Stomach (tissue), 19 donors: ENCODE measurements at places on chromosomes 1 and 21. TPM values are rescaled to one million over a fixed set of nuclear protein-coding genes. Genes with fewer than 3 reads are reported as not detected.

GRCh38 chr1:205351984-205352713, 4.6 kb downstream of the KLHDC8A start:
- H3K4me3 ChIP-seq: no peak overlapping the region
- H3K4me1 ChIP-seq: peaks cover 21% of the 10 kb centered on the region
- no peaks in the 10 kb centered on the region for H3K36me3 ChIP-seq

DNA sequence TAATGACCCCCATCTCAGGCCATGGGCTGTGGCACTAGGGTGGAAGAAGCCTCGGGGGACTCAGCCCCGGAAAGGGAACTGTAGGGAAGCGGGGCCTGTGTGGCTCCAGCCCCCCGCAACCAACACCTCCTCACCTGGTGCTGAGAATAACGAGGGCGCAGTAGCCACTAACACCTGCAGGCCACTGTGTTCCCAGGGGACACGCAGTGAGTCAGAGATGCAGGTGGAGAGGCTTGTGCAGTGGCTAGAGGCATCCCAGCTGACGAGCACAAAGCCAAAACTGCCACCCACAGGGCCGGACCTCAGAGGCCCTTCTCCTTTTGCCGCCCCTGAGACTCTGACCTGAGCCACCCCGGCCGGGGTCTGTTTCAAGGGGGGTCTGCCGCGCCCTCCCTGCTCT, 33.5 kb upstream of the CCDC27 start:
- no peaks in the 10 kb centered on the region for H3K36me3 ChIP-seq
- DNase-seq: no peak
- no peaks in the 10 kb centered on the region for H3K4me1 ChIP-seq

GRCh38 chr1:26597629-26598039, 68.1 kb downstream of the RPS6KA1 start:
- no peak overlapping the region for H3K27ac ChIP-seq
- no peaks in the 10 kb centered on the region for H3K36me3 ChIP-seq
- DNase-seq: no peak
- H3K4me3 ChIP-seq: no peak overlapping the region

GRCh38 chr1:42359466-42359865, 21.1 kb upstream of the RIMKLA start:
- no peak overlapping the region for H3K27ac ChIP-seq
- H3K4me1 ChIP-seq: no peaks in the 10 kb centered on the region
- DNase-seq: no peak
- H3K36me3 ChIP-seq: no peaks in the 10 kb centered on the region

GRCh38 chr1:44296806-44297205, 58.3 kb downstream of the ERI3 start:
- peaks cover 79% of the 10 kb centered on the region for H3K36me3 ChIP-seq
- H3K27ac ChIP-seq: no peak overlapping the region
- no peaks in the 10 kb centered on the region for H3K27me3 ChIP-seq
- no peak overlapping the region for H3K4me3 ChIP-seq
- peaks cover 7% of the 10 kb centered on the region for H3K4me1 ChIP-seq

The SPRR4 gene
- not detected for polyA plus RNA-seq

DNA sequence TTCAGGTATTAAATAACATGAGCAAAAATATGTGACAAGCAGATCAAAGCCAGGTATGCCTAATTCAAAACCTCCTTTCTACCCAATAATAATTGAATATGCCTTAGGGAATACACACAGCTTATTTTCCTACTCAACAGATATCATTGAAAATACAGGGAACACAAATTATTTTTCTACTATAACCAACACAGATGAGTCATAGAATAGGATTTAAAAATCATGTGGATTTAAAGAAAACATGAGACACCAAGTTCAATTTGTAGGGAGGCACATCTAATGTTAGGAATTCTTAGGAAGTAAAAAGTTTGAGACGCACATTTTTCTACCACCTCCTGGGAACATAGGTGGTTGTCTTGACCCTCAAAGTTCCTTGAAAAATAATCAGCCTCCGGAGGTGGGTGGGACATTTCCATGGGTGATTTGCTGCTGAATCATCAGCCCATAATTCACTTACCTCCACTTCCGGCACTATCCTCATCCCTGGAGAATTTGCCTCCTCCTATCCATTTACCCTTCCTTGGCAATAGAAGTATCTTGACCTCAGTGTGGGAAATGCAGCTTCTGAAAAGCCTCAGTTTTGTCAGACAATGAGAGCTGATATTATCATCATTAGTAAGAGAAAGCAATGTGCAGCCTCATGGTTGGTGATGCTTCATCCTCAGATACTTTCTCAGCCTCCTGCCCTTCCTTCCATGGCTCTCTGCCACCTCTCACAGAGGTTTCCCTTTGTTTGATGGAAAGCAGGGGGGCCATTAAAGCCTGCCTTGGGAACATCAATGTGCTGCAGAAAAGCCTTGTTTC, 33.5 kb upstream of the RGS4 start:
- H3K36me3 ChIP-seq: no peaks in the 10 kb centered on the region
- H3K4me3 ChIP-seq: no peak overlapping the region
- no peaks in the 10 kb centered on the region for H3K27me3 ChIP-seq

GRCh38 chr1:225567789-225568188, 85.1 kb downstream of the ENAH start:
- H3K27me3 ChIP-seq: no peaks in the 10 kb centered on the region
- no peak overlapping the region for H3K4me3 ChIP-seq
- no peaks in the 10 kb centered on the region for H3K36me3 ChIP-seq
- no peak overlapping the region for H3K27ac ChIP-seq

The LIN28A gene
- not detected for polyA plus RNA-seq

The SAMD11 gene
- polyA plus RNA-seq: 3.5 TPM

The COL16A1 gene
- 19.8 TPM for polyA plus RNA-seq

DNA sequence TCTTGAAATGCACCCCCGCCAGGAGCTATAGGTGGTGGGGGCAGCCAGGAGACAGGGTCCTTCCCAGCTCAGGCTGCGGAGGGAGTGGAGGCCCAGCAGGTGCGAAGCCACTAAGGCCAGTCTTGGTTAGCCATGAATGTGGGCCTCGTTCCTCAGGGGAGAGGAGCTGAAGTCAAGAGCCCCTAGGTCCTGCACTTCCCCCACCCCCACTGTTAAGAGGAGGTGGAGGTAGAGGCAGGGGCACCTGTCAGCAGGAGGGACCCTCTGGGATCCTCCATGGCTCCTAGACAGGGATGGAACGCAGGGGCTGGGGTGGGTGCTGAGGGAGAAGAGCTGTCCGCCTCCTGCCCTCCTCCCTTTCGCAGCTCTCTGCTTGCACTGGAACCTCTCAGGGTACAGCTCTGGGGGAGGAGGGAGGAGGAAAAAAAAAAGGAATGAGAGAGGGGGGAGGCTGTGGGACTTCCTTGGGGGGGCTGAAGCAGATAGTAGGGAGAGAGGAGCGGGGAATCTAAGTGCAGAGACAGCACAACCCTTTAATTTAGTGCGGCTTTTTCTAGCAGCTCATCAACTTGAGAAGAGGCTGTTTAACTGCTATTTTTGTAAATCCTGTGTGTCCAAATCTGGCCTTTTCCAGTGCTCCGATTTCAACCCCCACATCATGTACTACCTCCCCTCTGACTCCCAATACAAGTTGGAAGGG, 37.0 kb downstream of the MATN1 start:
- DNase-seq: no peak
- H3K4me3 ChIP-seq: no peak overlapping the region
- peaks cover 14% of the 10 kb centered on the region for H3K4me1 ChIP-seq
- H3K27me3 ChIP-seq: peaks cover 34% of the 10 kb centered on the region

The DENND2C gene
- 1.2 TPM for polyA plus RNA-seq

- no peaks in the 10 kb centered on the region for H3K36me3 ChIP-seq
- DNase-seq: no peak
- H3K4me1 ChIP-seq: no peaks in the 10 kb centered on the region
- no peaks in the 10 kb centered on the region for H3K27me3 ChIP-seq
Measured at GRCh38 chr1:58197811-58198210, 348.7 kb downstream of the OMA1 start.

DNA sequence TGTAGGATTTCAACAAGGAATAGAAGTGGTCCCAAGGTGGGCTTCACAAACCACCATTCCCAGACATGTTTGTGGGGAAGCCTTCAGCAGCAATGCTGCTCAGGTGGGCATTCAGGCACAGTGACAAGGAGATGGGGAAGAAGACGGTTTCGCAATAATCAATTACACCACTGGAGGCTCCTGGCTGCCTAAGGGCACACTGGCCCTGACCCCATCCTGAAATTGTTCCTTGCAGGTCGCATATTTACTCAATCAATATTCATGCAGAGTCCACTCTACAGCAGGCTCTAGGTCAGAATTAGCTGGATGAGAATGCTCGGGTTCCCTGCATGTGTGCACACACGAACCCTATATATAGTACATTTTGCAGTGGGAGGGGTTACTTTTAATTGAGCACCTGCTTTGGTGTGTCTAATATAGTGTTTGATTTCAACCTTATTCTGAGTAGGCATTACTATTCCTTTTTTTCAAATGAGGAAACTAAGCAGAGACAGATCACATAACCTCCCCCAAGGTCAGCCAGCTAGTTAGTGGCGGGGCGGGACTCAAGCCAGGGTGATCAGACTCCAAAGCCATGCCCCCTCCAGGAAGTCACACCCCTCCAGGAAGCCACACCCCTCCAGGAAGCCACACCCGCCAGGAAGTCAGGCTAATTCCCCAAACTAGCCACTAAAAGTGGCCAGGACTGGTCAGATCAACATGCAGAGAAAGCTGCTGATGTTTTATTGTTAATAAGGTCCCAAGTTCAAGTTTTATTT, 106.5 kb downstream of the HLCS start:
- H3K4me1 ChIP-seq: peaks cover 24% of the 10 kb centered on the region
- no peaks in the 10 kb centered on the region for H3K36me3 ChIP-seq
- no peak overlapping the region for H3K4me3 ChIP-seq
- H3K27ac ChIP-seq: peak overlapping the region; percentile 42
- DNase-seq: peak; percentile 72

The TRIM17 gene
- polyA plus RNA-seq: 1.7 TPM

GRCh38 chr1:111202366-111202706, 1.9 kb upstream of the DENND2D start:
- DNase-seq: peak; percentile 87
- peaks cover 43% of the 10 kb centered on the region for H3K4me1 ChIP-seq
- no peaks in the 10 kb centered on the region for H3K27me3 ChIP-seq
- H3K27ac ChIP-seq: peak overlapping the region; percentile 93

The GCSAML gene
- 0.08 TPM for polyA plus RNA-seq

DNA sequence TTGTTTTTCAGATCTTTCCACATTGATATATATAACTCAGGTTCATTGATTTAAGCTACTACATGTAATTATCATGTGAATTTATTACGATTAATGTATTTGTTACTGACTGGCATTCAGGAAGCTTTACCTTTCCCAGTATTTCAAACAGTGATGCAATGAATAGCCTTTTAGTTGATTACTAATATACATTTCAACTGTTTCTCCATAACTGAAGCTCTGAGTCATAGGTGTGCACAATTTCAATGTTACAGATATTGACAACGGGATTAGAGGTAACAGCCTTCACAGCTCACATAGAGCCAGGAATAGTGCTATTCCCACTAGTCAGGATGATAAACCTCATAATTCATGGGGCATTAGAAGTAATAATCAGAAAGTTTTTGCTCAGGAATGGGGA, 25.1 kb downstream of the RAVER2 start:
- H3K27ac ChIP-seq: no peak overlapping the region
- no peaks in the 10 kb centered on the region for H3K4me1 ChIP-seq
- no peaks in the 10 kb centered on the region for H3K27me3 ChIP-seq
- no peak for DNase-seq
- peaks cover 15% of the 10 kb centered on the region for H3K36me3 ChIP-seq

GRCh38 chr1:235714205-235714897, 64.8 kb upstream of the GNG4 start:
- no peak overlapping the region for H3K4me3 ChIP-seq
- no peaks in the 10 kb centered on the region for H3K27me3 ChIP-seq
- peaks cover 89% of the 10 kb centered on the region for H3K36me3 ChIP-seq
- no peak overlapping the region for H3K27ac ChIP-seq
